ENCODE measurements at places on chromosomes 3 and 15. TPM values are rescaled to one million over a fixed set of nuclear protein-coding genes. Genes with fewer than 3 reads are reported as not detected.

- no peak for DNase-seq
Measured at GRCh38 chr15:89319678-89320077, 14.9 kb downstream of the POLG start.

DNA sequence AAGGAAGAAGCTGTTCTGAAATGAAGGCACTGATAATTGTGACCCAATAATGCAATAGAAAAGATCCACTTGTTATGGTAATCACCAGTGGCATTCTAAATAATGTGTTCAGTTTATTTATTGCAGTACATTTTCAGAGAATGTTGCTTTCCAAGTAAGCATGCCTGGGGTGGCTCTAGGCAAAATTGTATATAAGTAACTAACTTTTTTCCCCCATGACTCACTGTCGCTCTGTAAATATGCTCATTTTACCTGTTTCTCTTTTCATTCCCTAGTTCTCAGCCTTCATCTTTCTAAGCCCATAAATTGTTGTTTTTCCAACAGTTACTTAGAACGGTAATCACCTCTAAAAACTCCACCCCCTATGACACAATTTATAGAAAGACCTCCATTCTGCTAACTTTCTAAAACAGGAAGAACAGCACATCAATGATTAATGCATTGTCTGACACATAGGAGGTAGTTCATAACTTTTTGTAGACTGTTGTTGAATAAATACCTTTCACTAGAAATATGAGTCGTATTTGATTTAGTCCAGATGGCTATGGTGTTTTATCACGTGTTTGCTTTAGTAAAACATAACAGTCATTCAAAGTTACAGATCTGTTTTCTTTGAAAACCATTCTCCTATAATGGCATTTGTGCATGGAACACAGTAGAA, 143.1 kb downstream of the LSAMP start:
- DNase-seq, result no peak

DNA sequence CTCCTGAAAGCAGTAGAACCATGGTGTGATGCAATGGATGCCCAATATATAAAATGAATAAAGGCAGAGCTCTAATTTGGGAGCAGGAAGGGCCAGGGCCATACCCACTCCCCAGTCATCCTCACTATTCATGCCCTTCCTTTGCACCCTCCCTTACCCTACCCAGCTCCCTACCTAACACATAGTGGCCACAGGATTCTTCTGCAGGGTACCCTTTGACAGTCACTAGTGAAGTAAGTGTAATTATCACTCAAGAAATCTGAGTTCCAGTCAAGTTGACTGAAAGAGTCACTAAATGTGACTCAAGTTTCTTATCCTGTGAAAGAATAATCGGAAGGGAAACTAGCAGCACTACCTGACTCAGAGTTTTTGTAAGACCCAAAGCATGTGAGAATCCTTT, 69.2 kb downstream of the RASA2 start:
- no peak for DNase-seq

DNA sequence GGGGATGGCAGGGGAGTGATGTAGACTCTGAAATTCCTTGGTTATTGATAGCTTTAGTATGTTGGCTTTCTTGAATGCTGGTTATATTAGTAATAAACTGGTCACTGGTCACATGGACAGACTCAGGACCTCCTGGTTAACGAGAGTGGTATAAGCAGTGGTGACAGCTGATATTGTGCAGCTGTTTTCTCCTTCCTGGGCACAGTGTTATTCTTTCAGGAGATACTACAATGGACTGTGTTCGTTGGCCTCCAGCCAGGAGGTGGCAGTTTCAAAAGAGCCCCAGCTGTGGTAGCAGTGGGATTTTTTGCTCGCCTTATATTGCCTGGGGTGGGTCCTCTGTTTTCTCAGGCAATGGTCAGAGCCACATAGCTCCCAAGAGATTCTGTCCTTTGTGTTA, 181.6 kb upstream of the RBMS3 start:
- peak; percentile 4 for DNase-seq

DNA sequence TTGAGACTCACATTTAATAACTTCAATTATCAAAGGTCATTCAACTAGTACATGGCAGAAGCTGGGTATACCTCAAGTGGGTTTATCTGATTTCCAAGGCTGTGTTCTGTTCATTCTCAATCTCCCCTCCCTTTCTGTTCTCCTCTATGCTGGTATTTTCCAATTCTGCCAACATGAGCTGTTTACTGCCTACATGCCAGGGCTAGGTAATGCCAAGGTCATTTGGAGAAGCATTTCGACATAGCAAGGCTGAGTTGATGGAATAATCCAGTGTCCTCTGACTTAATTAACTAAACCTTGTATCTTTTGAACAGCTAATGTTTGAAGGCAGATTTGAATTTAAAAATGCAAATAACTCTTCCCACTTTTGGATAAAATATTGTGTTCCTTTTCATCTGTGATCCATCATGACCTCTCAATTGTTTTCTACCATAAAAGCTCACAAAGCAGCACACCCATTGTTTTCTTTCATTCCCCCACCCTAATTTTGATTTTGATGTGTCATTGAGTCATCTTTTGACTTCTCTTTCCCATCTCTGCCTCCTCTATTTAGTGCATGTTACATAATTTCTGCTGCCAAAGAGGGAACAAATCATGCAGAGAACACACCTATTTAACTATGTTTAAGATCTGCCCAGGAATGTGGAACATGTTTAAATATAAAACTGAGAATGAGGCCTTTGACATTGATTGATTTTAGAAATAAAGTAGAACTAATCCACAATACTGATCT, 308.8 kb upstream of the NR2E3 start:
- no peak for DNase-seq

GRCh38 chr3:11074451-11074850, 79.8 kb upstream of the HRH1 start:
- DNase-seq, result no peak

GRCh38 chr15:71002316-71002715, 109.7 kb downstream of the LRRC49 start:
- DNase-seq, result no peak

- DNase-seq, result no peak
Measured at GRCh38 chr3:78718707-78719106, 1049.1 kb downstream of the ROBO1 start.

GRCh38 chr15:77021088-77021481, 26.2 kb downstream of the PSTPIP1 start:
- DNase-seq, result no peak

DNA sequence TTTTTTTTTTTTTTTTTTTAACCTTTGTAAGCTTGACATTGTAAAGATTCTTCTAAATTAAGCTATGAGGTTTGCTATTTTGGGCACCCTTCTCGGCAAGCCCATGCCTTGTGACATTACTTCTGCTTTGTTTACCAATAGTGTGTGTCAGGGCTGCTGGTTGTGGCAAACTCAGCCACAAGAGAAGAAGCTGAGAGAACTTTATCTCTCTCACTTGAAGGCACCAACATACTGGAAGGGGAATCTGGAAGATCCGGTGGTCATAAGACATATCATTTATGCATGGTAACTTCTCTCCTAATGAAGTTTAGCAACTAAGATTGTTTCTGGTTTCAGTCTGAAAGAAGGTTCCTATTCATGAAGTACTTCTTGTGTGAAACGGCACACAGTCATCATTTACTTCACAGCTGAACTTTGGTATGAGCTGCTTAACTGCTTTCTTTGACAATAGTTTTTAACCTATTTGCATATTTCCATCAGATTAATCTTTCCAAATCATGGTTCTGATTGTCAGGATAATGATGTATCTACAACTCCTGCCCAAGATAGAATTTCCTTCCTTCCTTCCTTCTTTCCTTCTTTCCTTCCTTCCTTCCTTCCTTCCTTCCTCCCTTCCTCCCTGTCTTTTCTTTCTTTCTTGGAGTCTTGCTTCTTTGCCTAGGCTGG, 189.3 kb downstream of the NFKBIZ start:
- DNase-seq, result no peak

Gene GLT8D1
- total RNA-seq, result 82.8 TPM

Data from Caki2 (cell line).